ENCODE measurements at places on chromosomes 4 and X. TPM values are rescaled to one million over a fixed set of nuclear protein-coding genes. Genes with fewer than 3 reads are reported as not detected.

DNA sequence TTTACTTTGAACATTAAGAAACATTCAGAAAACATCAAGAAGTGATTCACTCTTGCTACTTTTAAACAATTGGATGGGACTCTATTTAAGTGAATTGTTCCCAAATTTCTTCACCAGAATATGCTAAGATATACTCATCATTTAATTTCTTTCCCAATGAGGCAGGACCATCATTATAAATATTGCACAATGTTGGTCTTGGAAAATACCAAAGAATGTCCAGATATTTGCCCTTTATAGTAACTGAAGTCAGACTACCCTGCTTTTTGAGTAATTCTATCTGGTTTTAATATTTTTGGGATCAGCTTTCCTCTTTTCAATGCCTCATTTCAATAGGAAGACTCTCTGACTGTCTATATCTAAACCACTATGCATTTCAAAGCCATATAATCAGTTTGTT, 129.4 kb upstream of the TENM3 start:
- DNase-seq, result no peak

DNA sequence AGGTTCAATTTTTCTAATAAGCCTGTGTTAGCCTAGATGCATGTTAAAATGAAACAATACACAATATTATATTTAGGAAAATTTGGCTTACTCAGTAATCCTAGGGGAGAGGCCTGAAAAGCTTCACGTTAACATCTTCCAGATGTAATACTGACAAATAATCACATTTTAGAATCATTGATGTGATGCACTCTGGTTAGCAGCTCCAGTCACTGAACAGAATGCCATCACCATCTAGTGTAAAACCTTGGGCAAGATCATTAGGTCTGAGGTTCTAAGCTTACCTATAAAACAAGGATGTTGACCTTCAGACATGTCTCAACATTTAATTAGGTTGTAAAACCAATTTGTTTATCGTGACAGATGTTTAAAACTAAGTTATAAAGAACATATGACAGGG, 1704.8 kb downstream of the STIM2 start:
- DNase-seq, result no peak

DNA sequence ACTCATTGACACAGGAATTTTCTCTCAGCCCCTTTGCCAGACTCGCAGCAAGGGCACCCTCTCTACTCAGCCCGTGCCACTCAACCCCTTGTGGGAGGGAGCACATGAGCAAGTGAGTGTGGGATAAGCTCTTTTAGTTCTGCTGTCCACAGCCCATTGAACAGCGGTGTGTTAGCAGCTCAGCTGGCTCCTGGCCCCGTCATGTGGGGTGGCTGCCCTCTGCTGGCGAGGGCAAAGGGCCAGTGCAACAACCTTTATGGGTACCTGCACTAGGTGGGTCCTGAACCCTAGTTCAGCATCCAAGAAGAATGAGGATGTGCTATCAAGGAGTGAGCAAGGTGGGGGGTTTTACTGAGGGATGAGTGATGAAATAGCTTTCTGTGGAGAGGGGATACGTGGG, 85.0 kb upstream of the ZNF81 start:
- no peak for DNase-seq

DNA sequence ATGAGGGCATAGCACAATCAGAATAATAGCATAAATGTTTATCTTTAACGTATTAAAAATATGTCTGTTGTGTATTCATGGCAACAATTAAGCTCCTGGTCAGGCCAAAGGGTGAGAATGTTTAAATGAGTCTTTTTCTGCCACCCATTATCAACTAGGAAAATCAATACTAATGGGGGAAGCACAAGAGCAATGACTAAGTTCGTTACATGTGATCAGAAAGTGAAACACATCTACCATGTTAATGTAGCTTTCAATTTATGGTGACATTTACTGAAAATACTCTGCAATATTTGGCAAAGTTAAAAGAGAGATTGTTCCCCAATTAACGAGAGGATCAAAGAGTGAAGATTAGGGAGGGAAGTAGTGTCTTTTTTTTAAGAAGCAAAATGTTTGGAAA, 143.7 kb downstream of the NAA11 start:
- DNase-seq, result no peak

GRCh38 chr4:186932631-186933187, 209.1 kb upstream of the FAT1 start:
- DNase-seq, result no peak

DNA sequence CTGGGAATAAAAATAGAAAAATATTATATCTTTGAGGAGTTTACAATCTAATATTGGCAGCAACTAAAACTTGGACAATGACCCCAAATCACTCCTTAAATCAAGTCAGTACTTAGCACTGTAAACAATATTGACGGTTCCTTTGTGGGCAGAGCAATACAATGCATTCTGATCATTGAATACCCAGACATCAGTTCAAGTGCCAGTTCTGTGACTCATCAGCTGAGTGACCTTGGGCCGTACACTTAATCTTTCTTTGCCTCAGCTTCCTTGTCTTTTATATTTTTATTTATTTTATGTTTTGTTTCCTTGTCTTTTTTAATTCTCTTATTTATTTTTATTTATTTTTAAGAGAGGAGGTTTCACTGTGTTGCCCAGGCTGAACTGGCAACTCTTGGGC, 112.2 kb upstream of the ANXA3 start:
- DNase-seq, result no peak

- DNase-seq, result no peak
Observed at GRCh38 chr4:176123710-176124407, 58.2 kb downstream of the WDR17 start.

Gene ATP6AP1
- total RNA-seq, result 221 TPM

- no peak for DNase-seq
Observed at GRCh38 chrX:129998021-129998420, 15.6 kb downstream of the BCORL1 start.

DNA sequence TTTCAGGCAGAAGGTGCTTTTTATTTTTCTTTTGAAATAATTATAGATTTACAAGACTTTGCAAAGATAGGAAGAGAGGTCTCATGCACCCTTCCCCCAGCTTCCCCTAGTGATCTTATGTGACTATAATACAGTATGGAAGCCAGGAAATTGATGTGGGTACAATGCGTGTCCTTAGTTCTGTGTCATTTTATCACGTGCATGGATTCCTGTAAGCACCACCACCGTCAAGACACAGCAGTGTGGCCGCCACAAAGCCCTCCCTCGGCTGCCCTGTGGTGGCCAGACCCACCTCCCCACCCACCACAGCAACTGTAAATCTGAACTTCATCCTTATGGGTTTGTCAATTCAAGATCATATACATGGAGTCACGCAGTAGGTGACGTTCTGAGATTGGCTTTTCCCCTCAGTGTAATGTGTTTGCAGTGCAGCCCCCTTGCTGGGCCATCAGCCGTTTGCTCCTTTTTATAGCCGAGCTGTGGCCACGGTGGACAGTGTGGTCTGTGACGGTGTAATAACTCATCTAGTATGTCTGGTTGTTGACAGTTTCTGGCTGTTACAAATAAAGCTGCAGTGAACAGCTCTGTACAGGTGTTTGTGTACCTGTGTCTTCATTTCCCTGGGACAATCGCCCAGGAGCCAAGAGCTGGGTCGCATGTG, 10.9 kb upstream of the HTRA3 start:
- DNase-seq, result no peak

DNA sequence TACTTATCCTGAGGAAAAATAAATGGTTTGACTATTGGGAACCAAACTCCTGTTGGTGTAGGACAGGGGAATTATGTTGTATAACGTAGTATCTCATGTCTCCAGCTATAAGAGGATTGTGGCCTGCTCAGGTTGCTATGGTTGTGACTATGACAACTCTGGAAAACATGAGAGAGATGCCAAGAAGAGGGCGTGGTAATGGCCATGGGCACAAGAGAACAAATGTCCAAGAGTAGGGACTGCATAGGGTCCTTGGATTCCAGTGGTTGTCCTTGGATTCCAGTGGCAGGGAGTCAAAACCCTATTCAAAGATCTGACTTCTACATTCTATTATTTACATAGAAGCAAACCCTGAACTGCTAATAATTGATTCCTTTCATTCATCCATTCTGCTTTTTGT, 6.8 kb upstream of the MOB1B start:
- DNase-seq, result no peak
